NCI-H69 (cell line): ENCODE measurements at places on chromosomes 6 and 20.

GRCh38 chr6:135043846-135044245 lies 10.8 kb downstream of the HBS1L start:
- DNase-seq: no peak

GRCh38 chr20:47799116-47799715 lies 13.9 kb upstream of the SULF2 start:
- peak; percentile 94 for DNase-seq

GRCh38 chr6:46556053-46556452 lies 64.8 kb upstream of the RCAN2 start:
- DNase-seq: no peak

DNA sequence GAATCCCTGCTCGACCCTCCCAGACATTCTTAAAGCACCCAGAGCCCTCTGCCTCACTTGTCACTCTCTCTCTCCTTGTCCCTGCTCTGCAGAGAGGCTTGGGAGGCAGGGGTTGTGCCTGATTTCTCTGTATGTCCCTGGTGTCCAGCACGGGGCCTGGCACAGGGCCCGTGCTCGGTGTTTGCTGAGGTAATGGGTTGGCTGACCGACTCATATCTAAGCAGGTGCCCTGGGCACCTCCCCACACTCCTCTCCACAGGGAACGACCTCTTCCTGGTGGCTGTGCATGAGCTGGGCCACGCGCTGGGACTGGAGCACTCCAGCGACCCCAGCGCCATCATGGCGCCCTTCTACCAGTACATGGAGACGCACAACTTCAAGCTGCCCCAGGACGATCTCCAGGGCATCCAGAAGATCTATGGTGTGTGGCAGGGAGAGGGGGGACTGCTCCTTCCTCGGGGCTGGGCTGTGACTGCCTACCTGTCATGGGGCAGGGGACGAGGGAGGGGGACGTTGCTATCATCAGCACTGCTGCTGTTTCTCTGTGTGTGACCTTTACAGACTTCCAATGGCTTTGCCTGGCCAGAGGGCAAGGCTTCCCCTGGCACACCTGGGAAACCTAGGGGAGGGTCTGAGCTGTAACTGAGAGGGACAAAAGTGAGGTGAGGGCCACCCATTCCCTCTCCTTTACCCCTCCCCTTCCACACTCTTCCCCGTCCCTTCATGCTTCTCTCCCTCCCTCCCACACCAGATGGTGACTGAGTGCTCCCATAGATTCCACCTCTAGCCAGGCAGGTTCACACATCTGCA lies 14.2 kb downstream of the MMP24OS start:
- DNase-seq: no peak

GRCh38 chr6:143692696-143693095 lies 14.9 kb downstream of the PHACTR2 start:
- no peak for DNase-seq

GRCh38 chr20:24665196-24665595 lies 195.8 kb downstream of the SYNDIG1 start:
- no peak for DNase-seq

GRCh38 chr6:1379788-1380147 lies 9.6 kb upstream of the FOXF2 start:
- DNase-seq: no peak

DNA sequence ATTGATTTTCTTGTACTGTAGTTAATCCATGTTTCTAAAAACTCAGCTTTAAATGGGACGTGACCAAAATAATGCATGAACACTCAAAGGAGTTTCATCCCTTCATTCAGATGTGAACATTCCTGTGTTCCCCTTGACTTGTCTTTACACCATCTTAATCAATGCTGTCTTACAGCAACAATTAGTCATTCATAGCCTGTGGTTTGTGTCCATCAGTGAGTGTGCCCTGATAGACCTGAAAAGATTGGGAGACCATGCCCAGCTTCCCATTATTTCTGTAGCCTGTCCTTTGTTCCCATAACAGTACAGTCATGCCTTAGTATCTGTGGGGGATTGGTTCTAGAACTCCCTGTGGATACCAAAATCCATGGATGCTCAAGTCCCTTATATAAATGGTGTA lies 23.9 kb downstream of the NT5E start:
- DNase-seq: no peak

- DNase-seq: no peak
Observed at GRCh38 chr6:11604836-11605506, 67.4 kb downstream of the TMEM170B start.

- peak; percentile 100 for DNase-seq
Observed at GRCh38 chr6:25370178-25371036, 91.2 kb downstream of the CARMIL1 start.

GRCh38 chr6:103570431-103570830 lies 1289.3 kb downstream of the HACE1 start:
- peak; percentile 34 for DNase-seq

- DNase-seq: no peak
Observed at GRCh38 chr6:35305117-35305516, 7.5 kb downstream of the DEF6 start.

DNA sequence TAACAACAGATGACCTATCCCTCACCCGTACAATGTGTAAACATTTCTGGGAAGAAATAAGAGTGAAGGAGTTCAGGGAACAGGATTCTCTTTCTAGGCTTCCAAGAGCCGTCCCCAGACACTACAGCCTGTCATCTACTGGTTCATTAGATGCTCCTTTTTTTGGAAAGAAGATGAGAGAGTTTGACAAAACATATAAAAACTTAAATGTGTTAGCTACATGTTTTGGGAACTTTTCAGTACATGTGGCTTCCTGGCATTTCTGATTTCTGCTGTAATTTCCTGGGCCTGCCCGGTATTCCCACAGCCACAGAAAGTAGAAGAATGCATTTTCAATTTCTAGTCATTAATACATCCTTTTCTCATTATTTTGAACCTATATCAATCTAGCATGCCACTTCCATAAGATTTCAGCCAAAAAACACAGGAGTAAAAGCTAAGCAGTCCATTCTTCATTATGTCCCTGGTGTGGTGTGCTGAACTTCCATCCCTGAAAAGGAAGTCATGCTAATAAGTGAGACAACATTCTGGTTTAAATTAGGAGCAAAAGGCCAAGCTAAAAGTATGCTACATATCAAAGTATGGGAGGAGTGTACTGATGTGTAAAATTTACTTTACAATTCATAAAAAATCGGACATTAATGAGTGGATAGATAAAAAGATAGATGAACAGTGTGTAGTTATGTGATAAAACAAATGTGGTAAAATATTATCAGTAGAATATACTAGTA lies 198.2 kb downstream of the WDR27 start:
- no peak for DNase-seq
